Parietal lobe (tissue), 2 donors: ENCODE measurements at places on chromosomes 2 and 18. TPM values are rescaled to one million over a fixed set of nuclear protein-coding genes. Genes with fewer than 3 reads are reported as not detected.

Gene ACVR1C
- 12.5 TPM for total RNA-seq

Gene L3MBTL4
- 13.1 TPM for total RNA-seq

Gene TCF7L1
- 3.4 TPM for total RNA-seq

Gene MROH2A
- not detected for total RNA-seq
